ENCODE measurements at places on chromosomes 1 and 21.

GRCh38 chr1:204475656-204476432 lies 18.8 kb downstream of the PIK3C2B start:
- DNase-seq = no peak

DNA sequence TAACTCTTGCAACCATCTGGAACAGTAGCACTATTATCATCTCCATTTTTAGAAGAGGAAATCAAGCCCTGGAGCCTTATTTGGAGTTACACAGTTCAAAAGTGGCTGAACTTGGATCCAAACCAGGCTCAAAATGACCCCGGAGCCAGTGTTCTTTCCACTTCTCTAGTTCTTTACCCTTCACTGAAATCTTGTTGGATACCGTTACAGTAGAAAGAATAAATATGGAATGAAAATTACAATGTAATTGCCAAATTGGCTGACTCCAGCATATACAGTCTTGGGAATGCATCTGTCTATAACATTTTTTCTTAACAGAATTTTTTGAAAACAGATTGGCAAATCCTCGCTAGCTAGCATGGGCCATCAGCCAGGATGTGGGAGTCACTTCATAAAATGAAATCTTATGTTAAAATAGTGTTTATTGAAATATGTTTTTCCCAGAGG lies 261.4 kb downstream of the CTH start:
- DNase-seq = no peak

DNA sequence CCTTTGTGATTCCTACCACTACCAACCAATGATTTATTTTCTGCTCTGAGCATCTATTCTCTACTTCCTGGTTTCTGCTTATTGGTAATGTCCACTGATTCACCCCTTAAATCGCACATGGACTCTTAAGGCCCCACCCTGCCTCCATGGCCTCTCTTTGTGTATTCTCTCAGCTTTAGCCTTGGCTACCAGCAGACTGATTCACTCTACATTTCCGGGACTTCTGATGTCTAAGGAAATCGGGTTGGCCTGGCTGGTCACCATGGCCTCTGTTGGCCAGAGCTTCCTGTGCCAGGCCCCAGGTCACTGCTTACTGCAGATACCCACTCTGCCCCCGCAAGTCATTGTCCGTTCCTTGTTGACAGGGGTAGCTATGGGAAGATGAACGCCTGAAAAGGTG lies 40.9 kb downstream of the PDPN start:
- DNase-seq = no peak

GRCh38 chr1:102420034-102420433 lies 423.3 kb upstream of the OLFM3 start:
- no peak for DNase-seq

- no peak for DNase-seq
Measured at GRCh38 chr1:56972976-56973375, 7.2 kb upstream of the C8B start.
